Hindlimb muscle (tissue), 1 donor: ENCODE measurements at places on chromosomes 7 and 10. TPM values are rescaled to one million over a fixed set of nuclear protein-coding genes. Genes with fewer than 3 reads are reported as not detected.

Gene MEST
- polyA plus RNA-seq, result 724 TPM

Gene TMEM196
- polyA plus RNA-seq, result not detected

Gene SPDYE2B
- 5.1 TPM for polyA plus RNA-seq

Gene NT5C3A
- 29.0 TPM for polyA plus RNA-seq

Gene NANOS1
- polyA plus RNA-seq, result 6.0 TPM

Gene ZSCAN25
- polyA plus RNA-seq, result 11.0 TPM

Gene MACROH2A2
- 20.5 TPM for polyA plus RNA-seq

DNA sequence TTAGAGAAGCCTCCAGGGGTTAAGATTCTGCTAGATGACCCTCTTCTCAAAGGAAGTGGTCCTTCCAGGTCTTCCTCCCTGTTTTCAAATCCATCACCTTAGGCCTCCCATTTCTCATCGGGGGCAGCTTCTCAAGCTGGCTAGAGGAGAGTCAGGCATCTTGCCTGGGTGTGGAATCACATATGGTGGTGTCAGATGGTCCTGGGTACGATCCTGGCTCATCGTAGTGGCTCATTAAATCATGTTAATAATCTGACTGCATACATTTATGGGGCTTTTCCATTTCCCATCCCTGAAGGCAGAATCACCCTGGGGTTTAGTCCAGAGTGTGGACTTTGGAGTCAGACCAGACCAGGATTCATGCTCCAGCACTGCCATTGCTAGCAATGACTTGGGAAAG is 132.6 kb downstream of the RPS24 start:
- DNase-seq, result no peak

- DNase-seq, result no peak
These were observed 2.7 kb upstream of the PPP2R2D start for GRCh38 chr10:131898061-131898460.

GRCh38 chr7:111132833-111133232 is 41.9 kb downstream of the LRRN3 start:
- no peak for DNase-seq

- DNase-seq, result no peak
These were observed 183.1 kb upstream of the PDE1C start for GRCh38 chr7:32253299-32253698.

DNA sequence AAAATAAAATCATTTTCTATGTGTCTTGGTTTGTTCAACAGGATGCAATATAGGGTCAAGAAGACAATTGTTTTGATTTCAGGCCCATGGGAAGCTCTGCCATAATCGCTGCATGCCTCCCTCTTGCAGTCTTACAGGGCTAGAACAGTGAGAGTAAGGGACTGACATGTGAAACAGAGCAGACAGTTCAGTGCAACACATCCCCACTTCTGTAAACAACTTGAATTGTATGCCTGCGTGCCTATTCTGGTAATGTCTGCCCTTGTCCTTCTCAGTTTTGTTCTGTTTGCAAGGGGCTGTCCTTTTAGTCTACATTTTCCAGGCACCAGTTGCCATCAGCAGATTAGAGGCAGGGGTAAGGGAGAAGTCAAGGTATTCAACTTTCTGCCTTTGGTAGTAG is 34.8 kb upstream of the GPR37 start:
- no peak for DNase-seq

- DNase-seq, result no peak
These were observed 96.3 kb downstream of the JAZF1 start for GRCh38 chr7:28083998-28084985.

DNA sequence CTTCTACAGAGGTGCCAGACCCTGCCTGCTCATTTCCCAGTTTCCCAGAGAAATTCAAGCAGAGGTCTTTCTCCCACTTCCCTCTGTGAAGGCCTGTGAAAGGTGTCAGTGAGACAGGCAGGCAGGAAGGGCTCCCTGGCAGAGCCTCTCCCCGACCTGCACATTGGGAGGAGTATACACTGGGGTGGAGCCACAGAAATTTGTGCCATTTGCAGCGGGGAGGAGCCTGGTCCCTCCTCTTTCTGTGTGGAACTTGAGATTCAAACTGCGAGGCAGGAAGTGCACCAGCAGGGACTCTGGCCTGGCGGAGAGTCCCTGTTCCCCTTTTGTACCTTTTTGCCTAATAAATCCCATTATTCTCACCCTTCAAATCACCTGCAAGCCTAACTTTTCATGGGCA is 54.6 kb upstream of the OPN4 start:
- DNase-seq, result no peak

GRCh38 chr10:71985542-71986250 is 21.5 kb downstream of the CHST3 start:
- no peak for DNase-seq

DNA sequence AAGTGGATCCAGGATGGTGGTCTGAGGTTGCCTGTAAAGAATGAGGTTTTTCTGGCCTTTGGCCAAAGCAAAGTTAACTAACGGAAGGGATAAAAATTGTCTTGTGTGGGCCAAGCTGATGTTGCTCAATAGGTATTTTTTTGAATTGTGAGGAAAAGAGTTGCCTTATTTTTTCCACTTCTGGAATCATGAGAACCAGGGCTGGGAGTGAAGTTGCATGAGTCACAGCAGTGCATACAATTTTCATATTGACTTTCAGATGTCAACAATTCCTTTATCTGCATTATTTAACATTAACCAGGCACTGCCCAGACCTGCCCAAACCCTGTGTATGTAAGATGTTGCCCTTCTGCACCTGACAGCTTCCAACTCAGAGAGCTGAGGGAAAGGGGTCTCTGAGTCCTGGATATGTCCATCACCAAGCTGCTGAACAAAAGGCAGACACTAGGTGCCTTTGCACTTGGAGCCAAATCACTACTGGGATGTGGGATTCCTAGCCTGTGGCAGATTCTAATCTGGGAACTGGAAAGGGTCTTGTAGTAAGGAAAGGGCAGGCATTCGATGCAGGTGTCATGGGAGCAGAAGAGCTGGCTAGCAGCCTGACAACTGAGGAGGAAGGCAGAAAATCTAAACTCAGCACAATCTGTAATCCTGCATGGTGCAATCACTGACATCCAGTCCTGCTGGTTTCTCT is 52.3 kb upstream of the SLC35B4 start:
- peak; percentile 1 for DNase-seq

DNA sequence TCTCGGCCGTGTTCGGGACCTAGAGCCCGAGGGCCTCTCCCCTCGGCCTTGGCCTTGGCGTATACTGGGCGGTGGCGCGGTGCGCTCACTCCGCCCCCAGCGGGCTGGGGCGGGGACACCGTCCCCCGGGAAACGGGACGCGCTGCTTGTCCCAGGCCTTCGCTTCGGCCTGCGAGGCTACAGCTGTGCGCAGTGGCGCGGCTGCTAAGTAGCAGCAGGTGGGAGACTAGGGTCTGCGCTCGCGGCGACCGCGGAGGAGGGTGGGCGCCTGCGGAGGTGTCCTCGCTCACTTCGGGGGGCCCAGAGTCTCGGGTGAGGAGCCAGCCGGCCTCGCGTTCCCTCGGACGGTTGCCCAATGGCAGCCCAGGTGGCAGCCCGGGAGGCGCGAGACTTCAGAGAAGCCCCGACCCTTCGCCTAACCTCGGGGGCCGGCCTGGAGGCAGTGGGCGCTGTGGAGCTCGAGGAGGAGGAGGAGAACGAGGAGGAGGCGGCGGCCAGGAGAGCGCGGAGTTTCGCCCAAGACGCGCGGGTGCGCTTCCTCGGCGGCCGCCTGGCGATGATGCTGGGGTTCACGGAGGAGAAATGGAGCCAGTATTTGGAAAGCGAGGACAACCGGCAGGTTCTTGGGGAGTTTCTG is at the start of gene DNAH11:
TSS of gene DNAH11 (plus strand) at position 149 of the 637 bp plus-strand sequence. CDS start at position 356, 207 bp downstream.
- DNase-seq, result no peak

DNA sequence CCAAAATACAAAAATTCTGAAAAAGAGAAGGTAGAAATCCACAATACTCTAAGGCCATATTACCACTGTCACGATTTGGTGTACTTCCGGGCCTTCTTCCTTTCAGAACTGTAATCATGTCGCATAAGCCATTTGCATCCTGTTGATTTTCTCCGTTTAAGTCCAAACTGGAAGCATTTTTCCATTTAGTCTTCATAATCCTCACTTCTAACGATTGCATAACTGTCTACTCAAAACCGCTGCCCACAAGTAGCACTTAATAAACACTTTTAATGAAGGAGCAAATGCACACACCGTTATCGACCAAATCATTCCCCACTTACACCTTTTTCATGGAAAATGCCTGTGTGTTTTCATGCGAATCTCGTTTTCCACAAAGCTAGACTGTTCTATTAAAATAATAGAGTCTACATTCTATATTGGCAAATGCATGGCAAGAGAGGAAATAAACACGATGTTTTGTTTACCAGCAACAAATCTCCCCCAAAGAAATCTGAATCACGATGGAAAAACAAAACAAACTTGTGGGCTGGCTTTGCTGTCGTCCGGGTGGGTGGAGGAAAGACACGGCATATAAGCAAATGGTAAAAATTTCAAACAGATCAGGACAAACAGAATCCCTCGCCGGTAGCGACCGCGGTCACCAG is 1.0 kb downstream of the ATE1 start:
- peak; percentile 14 for DNase-seq

DNA sequence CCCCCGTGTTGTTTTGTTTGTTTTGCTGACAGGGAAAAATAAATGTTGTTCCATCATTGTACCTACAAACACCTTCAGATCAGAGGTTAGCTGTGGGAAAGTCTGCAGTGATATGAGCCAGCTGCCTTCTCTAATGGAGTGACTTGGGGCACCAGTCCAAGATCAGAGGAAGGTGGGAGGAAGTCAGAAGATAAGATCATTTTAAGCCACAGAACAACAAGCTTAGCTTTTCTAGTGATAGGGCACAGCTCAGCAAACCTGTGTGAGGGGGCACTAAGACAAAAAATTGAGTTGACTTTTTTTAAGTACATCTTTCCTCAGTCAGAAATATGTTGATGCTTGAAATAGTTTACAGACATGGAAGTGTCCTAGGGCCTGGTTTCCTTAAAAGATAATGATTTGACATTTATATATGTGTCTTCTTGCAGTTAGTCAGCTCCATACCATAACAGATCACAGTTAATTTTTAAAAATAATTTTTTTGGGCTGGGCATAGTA is 240.3 kb upstream of the KAT6B start:
- DNase-seq, result no peak
